Fibroblast of the aortic adventitia (primary cell): ENCODE measurements at places on chromosomes 6 and 20. TPM values are rescaled to one million over a fixed set of nuclear protein-coding genes. Genes with fewer than 3 reads are reported as not detected.

IL17A gene
- not detected in 2 replicates for total RNA-seq

SMLR1 gene
- total RNA-seq, result not detected in 2 replicates

SAMD10 gene
- 0.16 and 2.3 TPM in 2 replicates for total RNA-seq

CLIC5 gene
- 1.1 TPM in 1 of 2 replicates, not detected in the other for total RNA-seq

CD93 gene
- total RNA-seq, result 0.27 and 2.0 TPM in 2 replicates

CRYBG1 gene
- total RNA-seq, result 19.3 and 105 TPM in 2 replicates

PLA2G7 gene
- 7.8 TPM in 1 of 2 replicates, not detected in the other for total RNA-seq

TFB1M gene
- total RNA-seq, result 20.0 and 22.6 TPM in 2 replicates

TCP11 gene
- total RNA-seq, result 0.36 TPM in 1 of 2 replicates, not detected in the other

HCRTR2 gene
- total RNA-seq, result not detected in 2 replicates

MYBL2 gene
- 1.6 and 17.8 TPM in 2 replicates for total RNA-seq

ZBTB46 gene
- total RNA-seq, result 1.1 and 2.9 TPM in 2 replicates

KHDRBS2 gene
- total RNA-seq, result not detected in 2 replicates
